ENCODE measurements at places on chromosomes 4 and X.

DNA sequence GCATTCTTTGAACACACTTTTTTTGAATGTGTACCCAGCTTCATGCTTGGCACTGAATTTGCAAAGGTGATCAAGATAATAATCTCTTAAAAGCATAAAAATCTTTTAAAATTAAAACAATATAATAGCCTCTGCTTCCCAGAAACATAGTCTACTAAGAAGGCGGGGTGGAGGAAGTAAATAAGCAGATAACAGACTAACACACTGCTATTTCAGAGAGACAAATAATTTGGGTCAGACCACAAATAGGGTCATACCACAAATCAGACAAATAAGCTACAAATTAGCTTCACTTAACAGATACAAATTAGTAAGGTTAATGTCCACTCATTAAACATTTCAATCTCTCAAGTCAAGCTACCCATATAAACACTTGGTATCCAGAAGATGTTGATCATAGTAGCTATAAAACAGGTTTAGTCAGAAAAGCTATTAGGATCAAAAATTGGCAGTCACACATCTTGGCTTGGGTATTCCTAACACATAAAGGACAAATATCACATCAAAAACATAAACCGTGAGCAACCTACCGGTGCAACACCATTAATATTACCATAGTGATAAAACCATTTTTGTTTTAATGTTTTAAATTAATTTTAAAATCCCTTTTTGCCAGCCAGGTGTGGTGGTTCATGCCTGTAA, 47.3 kb downstream of the PPP3CA start:
- no peaks in the 10 kb centered on the region for H3K36me3 ChIP-seq
- no peaks in the 10 kb centered on the region for H3K4me1 ChIP-seq
- no peak for DNase-seq
- H3K4me3 ChIP-seq, result no peak overlapping the region
- no peak overlapping the region for H3K27ac ChIP-seq
- H3K27me3 ChIP-seq, result no peaks in the 10 kb centered on the region

GRCh38 chrX:96563646-96564045, 121.0 kb upstream of the DIAPH2 start:
- no peaks in the 10 kb centered on the region for H3K36me3 ChIP-seq
- no peaks in the 10 kb centered on the region for H3K27me3 ChIP-seq
- DNase-seq, result no peak
- no peak overlapping the region for H3K4me3 ChIP-seq
- H3K27ac ChIP-seq, result peak overlapping the region; percentile 37

GRCh38 chr4:113635739-113636437, 125.7 kb downstream of the CAMK2D start:
- H3K4me3 ChIP-seq, result no peak overlapping the region
- H3K27ac ChIP-seq, result no peak overlapping the region
- H3K36me3 ChIP-seq, result no peaks in the 10 kb centered on the region
- peaks cover 13% of the 10 kb centered on the region for H3K4me1 ChIP-seq

- no peak for DNase-seq
- no peak overlapping the region for H3K4me3 ChIP-seq
- no peaks in the 10 kb centered on the region for H3K4me1 ChIP-seq
- H3K36me3 ChIP-seq, result no peaks in the 10 kb centered on the region
Observed at GRCh38 chrX:30938295-30938694, 49.2 kb upstream of the TAB3 start.

DNA sequence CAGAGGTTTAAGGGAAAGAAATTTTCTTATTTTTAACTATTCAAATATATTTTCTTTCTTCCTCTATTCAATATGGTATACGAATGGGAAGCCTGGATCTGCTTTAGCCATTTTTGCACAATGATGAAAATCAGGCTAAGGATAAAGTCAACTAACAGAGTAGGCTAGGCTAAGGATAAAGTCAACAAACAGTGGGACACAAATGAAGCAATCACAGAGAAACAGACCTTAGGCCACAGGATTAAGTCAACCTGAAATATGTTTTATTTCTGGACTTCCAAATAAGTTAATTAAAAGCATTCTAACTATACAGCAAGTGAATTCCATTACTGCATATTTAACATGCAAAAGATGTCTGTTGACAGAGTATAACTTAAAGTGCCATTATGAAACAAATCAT, 17.0 kb downstream of the DYNLT3 start:
- no peak overlapping the region for H3K27ac ChIP-seq
- no peaks in the 10 kb centered on the region for H3K27me3 ChIP-seq
- no peaks in the 10 kb centered on the region for H3K4me1 ChIP-seq
- DNase-seq, result no peak
- H3K4me3 ChIP-seq, result no peak overlapping the region

GRCh38 chrX:129572422-129572821, 32.4 kb downstream of the OCRL start:
- no peaks in the 10 kb centered on the region for H3K27me3 ChIP-seq
- no peak overlapping the region for H3K27ac ChIP-seq
- H3K4me1 ChIP-seq, result no peaks in the 10 kb centered on the region
- H3K4me3 ChIP-seq, result no peak overlapping the region

GRCh38 chr4:42197341-42197740, 44.9 kb upstream of the BEND4 start:
- H3K4me3 ChIP-seq, result no peak overlapping the region
- no peaks in the 10 kb centered on the region for H3K36me3 ChIP-seq
- H3K27ac ChIP-seq, result no peak overlapping the region
- H3K4me1 ChIP-seq, result no peaks in the 10 kb centered on the region

DNA sequence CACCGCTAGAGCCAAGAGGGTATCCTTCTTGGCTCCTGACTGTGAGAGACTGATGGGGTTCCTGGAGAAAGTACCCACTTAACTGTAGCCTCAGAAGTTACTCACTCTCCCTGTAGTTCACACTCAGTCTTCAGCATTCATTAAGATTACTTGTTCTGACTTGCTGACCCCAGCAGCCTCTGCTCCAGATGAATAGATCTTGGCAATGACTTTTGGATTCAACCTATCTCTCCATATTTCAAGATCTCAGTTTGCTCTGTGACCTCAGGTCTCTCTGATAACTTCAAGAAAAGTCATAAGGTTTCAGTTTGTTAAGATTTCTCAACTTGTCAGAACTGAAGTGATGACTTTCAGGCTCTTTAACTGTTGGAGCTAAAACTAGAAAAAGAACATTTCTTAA, 825.6 kb downstream of the PCDH7 start:
- H3K4me1 ChIP-seq, result no peaks in the 10 kb centered on the region
- H3K36me3 ChIP-seq, result no peaks in the 10 kb centered on the region
- no peaks in the 10 kb centered on the region for H3K27me3 ChIP-seq
- no peak overlapping the region for H3K4me3 ChIP-seq
- no peak overlapping the region for H3K27ac ChIP-seq

GRCh38 chrX:133213117-133213516, 5.0 kb downstream of the TFDP3 start:
- no peak overlapping the region for H3K27ac ChIP-seq
- no peaks in the 10 kb centered on the region for H3K27me3 ChIP-seq
- DNase-seq, result no peak

GRCh38 chr4:2510351-2511259, 25.8 kb upstream of the FAM193A start:
- H3K36me3 ChIP-seq, result peaks cover 79% of the 10 kb centered on the region
- no peaks in the 10 kb centered on the region for H3K27me3 ChIP-seq
- H3K27ac ChIP-seq, result no peak overlapping the region
- DNase-seq, result no peak
- peaks cover 4% of the 10 kb centered on the region for H3K4me1 ChIP-seq

DNA sequence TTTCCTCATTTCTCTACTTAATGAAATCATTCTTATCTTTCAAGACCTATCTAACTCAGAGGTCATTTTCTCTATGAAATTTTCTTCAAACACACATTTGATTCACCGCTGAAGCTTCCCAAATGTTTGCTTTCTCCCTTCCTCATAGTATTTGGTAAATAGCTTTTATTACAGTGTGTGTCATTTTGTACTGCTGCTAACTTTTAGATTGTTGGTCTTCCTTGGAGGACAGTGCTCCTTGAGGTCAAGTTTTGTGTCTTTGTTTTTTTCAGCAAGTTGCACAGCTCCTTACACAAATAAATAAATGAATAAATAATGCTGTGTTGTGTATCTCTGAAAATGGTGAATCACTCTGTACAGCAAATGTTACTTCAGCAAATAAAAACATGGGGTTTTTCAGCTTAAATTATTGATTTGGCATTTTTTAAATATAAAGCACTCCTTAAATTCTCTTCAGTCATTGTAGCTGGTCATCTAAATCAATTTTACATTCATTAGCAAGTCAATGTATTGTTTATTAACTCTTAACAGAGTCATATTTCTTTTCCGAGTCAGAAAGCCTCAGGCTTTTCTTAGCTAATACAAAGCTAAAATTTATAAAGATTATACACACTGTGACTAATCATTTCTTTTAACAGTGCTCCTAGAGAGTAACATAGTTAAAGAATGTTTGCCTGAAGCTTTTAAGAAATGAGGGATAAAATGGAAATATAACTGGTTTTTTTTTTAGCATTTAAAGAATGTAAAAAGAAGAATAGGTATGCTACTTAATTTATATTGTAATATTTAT, 30.1 kb upstream of the MAD2L1 start:
- H3K4me3 ChIP-seq, result no peak overlapping the region
- H3K27ac ChIP-seq, result no peak overlapping the region
- no peaks in the 10 kb centered on the region for H3K36me3 ChIP-seq
- no peaks in the 10 kb centered on the region for H3K4me1 ChIP-seq
- no peak for DNase-seq
- no peaks in the 10 kb centered on the region for H3K27me3 ChIP-seq

- no peaks in the 10 kb centered on the region for H3K4me1 ChIP-seq
- H3K27me3 ChIP-seq, result no peaks in the 10 kb centered on the region
- no peak overlapping the region for H3K4me3 ChIP-seq
- no peaks in the 10 kb centered on the region for H3K36me3 ChIP-seq
Observed at GRCh38 chr4:168514249-168514852, 17.5 kb downstream of the PALLD start.

GRCh38 chr4:112511093-112511802, 4.7 kb downstream of the NEUROG2 start:
- H3K27ac ChIP-seq, result no peak overlapping the region
- peak overlapping the region; percentile 18 for H3K4me3 ChIP-seq
- H3K27me3 ChIP-seq, result peaks cover 3% of the 10 kb centered on the region
- no peaks in the 10 kb centered on the region for H3K36me3 ChIP-seq
- no peak for DNase-seq
- H3K4me1 ChIP-seq, result peaks cover 47% of the 10 kb centered on the region

DNA sequence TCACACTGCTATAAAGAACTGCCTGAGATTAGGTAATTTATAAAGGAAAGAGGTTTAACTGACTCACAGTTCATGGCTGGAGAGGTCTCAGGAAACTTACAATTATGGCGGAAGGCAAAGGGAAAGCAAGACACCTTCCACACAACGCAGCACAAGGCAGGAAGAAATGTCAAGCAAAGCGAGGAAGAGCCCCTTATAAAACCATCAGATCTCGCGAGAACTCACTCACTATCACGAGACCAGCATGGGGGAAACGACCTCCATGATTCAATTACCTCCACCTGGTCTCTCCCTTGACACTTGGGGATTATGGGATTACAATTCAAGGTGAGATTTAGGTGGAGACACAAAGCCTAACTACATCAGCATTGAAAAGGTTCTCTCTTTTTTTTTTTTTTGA, 39.6 kb downstream of the PALLD start:
- H3K4me3 ChIP-seq, result no peak overlapping the region
- no peaks in the 10 kb centered on the region for H3K4me1 ChIP-seq
- H3K27me3 ChIP-seq, result no peaks in the 10 kb centered on the region
- H3K27ac ChIP-seq, result no peak overlapping the region

All from tibial artery (tissue), 4 donors.